ENCODE measurements at places on chromosomes 5 and 9.

DNA sequence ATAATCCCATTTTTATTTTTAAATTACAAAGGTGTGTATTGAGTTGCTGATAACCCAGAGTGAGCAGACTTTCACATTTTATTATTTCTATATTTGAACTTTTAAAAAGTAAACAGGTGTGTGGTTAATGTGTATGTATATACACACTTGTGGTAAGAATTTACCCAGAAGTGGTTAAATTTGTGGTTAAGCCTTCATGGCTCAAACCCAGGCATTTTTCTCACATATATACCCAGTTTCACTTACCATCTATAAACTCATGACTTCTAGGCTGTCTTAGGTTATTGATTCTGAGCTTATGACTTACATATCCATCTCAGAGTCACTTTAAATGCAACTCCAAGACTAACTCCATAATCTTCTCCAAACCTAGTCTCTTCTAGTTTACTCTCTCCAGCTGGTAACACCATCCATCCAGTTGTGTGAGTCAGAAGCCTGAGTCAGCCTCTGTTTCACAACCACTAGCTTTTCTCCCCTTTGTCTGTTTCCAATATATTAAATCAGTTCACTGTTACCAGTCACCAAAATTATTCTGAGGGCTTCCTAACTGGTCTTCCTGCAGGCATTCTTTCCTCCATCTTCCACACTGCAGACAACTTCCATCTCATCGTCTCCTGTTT, 20.2 kb downstream of the ZBED3 start:
- DNase-seq, result no peak

GRCh38 chr5:153081385-153081784, 409.1 kb upstream of the GRIA1 start:
- no peak for DNase-seq

DNA sequence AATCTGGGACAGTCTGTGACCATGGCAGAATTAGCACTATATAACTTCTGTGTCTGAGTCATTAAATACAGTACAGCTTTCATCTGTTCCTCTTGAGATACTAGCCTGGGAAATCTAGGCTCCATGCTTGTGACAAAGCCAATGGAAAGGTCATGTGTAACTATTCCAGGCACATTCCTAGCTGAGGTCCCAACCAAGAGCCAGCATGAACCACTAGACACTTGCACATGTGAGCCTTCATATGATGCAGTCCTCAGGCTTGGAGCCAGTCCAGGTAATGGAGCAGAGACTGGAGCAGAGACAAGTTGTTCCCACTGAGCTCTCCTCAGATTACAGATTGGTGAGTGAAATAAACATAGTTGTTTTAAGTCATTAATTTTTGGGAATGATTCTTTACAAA, 412.4 kb upstream of the ZNF462 start:
- no peak for DNase-seq

DNA sequence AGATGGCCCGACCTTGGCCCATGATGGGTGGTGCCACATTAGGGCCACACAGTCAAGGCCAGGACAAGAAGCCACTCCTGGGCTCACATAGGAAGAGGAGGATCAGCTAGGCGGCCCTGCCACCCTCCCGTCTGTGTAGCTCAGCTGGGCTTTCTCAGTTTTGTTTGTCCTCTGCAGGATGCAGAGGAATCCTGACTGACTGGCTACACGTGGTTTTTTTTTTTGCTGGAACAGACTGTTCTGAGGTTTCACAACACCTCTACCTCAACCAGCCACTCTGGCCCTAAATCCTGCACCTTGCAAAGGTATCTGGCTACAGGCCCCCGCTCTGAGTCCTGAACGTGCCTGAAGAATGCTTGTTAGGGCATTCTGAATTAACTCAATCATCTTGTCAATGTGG, 88.3 kb upstream of the MSX2 start:
- DNase-seq, result no peak

DNA sequence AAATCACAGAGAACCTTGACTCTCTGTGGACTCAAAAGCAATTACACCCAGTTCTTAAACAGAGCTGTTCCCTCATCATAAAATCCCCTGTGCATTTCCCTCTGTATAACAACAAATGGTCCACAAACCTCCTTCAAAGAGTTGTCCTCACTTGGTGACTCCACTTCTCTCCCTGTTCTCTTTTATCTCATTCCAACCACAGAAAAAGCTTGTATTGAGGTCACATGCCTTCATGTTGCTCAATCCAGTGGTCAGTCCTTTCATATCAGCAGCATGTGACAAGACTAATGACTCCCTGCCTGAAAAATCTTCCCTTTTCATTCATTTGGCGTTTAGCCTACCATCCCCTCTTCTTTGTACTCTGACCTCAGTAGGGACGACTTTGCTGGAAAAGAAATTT, 158.0 kb downstream of the DEPDC1B start:
- no peak for DNase-seq
